ENCODE measurements at places on chromosomes 2 and 18.

GRCh38 chr18:57771626-57772025 lies 31.5 kb downstream of the ATP8B1 start:
- DNase-seq, result no peak

- no peak for DNase-seq
Observed at GRCh38 chr2:20040489-20041172, 10.8 kb downstream of the LAPTM4A start.

GRCh38 chr2:74707837-74708236 lies 53.8 kb downstream of the SEMA4F start:
- DNase-seq, result no peak

- no peak for DNase-seq
Observed at GRCh38 chr2:231685349-231686191, 22.8 kb upstream of the PTMA start.

DNA sequence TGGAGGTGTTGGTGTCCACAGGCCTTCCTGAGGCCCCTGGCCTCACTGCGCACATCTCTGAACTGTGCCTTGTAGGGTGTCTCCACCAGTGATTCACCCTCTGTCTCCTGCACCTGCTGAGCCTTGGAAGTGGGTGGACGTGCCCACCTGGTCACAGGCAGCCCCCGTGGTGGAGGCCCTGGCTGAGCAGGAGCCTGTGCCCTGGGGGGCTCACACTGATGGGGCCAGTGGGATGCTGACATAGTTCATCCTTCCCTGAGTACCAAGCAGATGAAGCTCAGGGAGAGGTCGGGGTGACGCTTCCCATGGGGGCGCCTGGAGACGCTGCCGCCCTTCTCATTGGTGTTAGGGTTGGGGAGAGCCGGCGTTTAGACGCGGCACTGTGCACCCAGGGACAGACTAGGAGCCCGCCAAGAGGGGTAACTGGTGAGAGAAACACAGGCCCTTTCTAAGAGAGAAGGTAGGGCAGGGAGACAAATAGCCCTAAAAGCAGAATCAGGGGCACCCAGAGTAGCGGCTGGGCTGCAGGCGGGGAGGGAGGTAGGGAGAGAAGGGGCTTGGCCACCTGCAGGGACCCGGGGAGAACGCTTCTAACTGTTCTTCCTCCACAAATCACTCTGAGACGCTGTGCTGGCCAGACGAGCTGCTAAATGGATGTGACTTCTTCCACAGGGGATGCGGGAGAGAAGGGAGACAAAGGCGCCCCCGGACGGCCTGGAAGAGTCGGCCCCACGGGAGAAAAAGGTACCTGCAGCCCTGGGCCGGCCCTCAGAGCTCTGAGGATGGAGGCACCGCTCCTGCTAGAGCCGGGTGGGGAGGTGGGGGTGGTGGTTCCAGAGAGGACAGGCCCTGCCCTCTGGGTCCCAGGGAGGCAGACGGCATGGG lies 18.0 kb downstream of the COLEC11 start:
- no peak for DNase-seq

- DNase-seq, result no peak
Observed at GRCh38 chr2:20216130-20217025, 8.6 kb downstream of the SDC1 start.

DNA sequence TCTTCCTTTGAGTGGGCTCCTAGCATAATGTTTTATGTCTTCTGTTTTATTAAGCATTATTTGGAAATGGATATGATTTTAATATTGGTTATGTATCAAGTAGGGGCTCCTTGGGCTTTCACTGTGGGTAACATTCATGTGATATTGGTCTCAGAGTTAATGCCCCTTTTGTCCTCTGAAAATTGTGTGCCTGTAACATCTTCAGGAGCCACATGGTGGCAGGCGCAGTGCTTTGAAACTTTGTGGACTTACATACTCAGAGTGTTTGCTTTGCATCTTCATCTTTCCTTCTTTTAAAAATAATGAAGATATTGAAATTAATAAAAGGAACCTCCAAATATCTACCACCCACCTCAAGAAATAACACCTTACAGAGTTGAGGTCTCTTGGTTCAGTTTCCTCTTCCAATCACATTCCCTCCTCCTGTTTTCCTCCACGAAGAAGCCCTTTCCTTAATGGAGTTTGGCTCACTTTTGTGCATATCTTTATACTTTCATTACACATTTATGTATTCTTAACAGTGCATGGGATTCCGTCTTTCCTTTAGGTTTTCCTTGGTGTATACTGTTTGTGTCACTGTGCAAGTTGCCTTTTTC lies 73.5 kb downstream of the LIMS1 start:
- no peak for DNase-seq

All from left renal cortex interstitium (tissue), 4 donors.